ENCODE measurements at places on chromosomes 12 and 14.

DNA sequence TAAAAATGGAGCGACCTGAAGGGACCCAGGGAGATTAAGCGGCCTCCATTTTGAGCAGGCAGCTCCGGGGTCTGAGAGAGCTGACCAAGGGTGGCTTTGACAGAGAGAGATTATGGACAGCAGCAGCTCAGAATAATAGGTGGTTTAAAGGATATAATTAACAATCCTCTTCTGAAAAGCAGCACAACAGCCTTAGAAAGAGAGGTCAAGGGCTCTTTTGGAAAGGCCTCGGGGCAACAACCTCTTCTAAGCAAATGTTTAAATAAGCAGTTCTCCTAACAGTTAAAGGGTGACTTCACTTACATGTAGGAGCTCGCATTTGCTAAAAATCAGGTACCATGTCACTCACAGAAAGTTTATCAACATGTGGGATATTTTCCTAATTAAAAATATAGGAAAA lies 87.2 kb upstream of the FRMD6 start:
- no peak for DNase-seq

DNA sequence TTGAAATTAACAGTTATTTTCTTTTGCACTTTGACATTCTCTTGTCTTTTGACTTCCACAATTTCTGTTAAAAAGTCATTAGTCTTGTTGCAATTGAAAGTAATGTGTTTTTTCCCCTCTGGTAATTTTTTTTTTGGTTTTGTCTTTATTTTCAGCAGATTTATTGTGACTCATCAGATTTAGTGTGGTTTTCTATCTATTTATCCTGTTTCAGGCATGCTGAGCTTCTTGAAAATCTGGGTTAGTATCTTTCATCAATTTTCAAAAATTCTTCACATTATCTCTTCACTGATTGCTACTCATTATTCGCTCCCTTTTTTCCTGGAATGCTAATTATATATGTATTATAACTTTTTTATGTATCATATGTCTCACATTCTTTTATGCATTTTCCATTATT lies 15.3 kb upstream of the NTF3 start:
- no peak for DNase-seq

DNA sequence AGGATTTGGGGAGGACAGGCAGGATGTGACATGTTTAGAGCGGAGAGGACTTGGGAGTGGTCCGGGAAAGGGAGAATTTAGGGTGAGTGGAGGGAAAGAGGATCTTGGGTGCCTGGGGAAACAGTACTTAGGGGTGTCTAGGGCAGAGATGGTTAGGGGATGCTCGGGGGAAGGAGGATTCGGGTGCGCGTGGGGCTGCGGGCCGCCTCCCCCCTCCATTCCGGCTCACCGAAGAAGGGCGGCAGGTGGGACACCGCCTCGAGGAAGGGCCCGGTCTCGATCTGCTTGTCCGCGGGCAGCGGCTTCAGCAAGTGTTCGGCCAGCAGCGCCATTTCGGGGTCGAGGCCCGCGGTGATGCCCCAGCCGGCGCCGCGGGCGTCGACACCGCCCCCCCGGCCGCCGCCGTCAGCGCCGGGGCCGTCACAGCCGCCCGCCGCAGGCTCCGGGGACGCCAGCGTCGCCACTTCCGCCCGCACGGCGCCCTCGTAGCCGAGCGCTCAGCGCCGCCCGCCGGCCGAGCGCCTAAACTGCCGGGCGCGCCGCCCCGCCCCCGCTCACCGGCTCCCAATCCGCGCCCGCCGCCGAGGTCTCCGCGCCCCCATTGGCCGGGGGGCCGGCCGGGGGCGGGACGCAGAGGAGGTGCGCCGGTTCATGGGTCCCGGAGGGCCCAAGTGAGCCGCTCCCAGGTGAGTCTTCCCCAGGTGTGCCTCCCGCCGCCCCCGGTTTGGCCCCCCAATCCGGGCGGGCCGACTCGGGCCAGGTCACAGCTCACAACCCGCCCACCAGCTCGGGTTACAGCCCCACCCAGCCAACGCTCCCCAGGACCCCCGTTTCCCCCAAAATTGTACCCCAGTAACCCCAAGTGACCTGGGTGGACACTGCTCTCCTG lies at the start of gene GLTP:
Gene GLTP, minus strand, starts transcription at position 499 of the 889 bp plus-strand sequence. Its CDS starts 167 bp downstream, at position 332.
- peak; percentile 93 for DNase-seq

DNA sequence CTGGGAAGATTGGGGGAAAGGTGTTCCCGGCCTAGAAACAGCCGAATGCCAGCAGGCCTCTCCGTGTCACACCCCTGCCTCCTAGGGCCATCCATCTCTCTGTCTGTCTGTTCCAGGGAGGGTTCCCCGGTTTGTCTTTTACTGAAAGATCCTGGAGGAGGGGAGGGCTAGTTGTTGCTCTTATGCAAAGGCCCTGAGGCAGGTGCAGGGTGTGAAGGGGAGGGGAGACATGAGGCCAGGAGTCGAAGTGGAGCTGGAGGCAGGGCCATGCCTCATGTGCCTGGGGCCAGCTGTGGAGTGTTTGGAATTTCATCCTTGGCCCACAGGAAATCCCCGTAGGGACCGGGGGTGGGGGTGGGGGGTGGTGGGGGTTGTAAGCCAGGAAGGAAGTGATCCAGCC lies 8.7 kb upstream of the RCOR1 start:
- DNase-seq, result no peak

DNA sequence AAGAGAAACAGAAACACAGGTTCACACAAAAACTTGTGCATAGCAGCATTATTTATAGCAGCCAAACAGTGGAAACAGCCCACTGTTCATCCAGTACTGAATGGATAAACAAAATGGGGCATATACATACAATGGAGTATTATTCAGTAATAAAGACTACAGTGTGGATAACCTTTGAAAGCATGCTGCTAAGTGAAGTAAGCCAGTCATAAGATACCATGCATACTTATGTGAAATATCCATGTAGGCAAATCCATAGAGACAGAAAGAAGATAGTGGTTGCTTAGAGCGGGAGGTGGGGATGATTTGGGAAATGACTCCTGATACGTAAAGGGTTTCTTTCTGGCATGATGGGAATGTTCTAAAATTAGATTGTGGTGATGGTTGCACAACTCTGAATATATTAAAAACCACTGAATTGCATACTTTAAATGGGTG lies 99.4 kb downstream of the CRADD start:
- DNase-seq, result no peak

GRCh38 chr14:101780887-101781239 lies 19.4 kb downstream of the PPP2R5C start:
- no peak for DNase-seq

- DNase-seq, result peak; percentile 40
Measured at GRCh38 chr12:111173836-111174235, 195.1 kb downstream of the PHETA1 start.

DNA sequence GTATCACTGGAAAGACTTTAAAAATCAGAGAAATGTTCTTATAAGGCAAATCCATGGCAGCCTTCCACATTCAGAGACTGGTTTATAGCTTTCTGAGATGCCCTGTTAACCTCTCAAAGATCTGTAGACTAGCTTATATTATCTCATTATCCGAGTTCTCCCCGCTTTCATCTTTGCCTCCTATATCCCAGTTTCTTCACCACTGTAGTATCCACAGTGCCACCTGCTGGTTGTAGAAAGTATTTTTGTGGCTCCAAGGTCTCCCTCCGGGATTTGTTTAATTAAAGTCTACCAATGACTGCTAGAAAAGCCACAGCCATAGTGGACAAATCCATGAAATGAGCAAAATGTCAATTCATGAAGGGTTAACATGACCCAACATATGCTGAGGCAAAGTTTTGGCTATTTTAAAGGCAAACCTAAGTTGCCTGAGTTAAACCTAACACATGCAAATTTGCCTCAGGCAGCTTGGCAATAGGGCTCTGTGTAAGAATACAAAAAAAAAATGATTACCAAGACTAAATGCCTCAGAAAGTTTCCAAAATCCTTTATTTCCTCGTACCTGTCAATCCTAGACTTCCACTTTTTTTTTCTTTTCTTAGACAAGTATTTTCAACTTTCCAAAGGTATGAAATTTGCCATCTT lies 218.8 kb upstream of the BMP4 start:
- peak; percentile 26 for DNase-seq

- DNase-seq, result no peak
Measured at GRCh38 chr12:87661786-87662377, 367.3 kb downstream of the C12orf50 start.

DNA sequence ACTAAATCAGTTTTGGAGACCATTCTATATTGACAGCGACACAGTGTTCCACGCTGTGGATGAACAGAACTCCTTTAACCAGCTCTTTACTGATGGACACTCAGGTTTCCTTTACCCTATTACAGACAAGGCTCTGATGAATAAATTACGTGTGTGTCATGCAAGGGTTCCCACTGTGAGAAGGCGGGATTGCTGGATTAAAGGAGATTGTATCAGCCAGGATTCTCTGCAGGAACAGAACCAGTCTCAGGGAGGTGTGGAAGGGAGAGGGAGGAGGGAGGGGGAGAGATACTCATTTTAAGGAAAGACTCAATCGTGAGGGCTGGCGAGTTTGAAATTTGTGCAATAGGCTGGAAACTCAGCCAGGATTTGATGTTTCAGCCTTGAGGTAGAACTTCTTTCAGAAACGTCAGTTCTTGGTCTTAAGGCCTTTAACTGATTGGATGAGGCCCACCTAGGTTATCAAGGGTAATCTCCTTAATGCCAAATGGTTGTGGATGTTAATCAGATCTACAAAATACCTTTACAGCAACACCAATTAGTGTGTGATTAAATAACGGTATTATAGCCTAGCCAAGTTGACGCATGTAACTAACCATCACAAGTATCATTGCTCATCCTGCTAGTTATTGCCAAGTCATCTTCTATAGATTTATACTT lies 104.0 kb downstream of the GCH1 start:
- no peak for DNase-seq

DNA sequence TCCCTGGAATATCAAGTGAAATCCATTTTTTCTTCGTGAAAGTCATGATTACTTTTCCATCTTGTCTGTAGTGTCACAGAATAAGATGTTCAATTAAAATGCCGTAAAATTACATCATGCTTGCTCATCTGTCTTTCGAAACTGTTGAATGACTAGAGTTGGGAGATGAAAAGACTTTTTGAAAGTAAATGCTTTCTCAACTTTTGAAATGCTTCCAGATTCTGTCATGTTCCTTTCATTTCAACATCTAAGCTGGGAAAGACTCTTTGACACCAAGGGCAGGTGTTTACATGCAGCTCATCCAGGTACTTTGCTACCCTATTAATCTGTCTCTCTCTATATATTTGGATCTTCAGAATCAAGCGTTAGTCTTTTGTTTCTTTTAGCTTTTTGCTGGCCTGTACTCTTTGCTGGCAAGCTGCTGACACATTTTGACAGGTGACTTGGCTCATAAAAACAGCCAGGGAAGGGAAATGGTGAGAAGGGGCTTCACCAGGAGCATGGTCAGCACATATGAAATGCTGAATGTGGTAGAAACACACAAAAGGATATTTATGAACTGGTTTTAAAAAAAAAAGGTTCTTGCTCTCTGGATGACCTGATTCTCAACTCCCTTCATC lies 77.0 kb upstream of the METAP2 start:
- peak; percentile 21 for DNase-seq

DNA sequence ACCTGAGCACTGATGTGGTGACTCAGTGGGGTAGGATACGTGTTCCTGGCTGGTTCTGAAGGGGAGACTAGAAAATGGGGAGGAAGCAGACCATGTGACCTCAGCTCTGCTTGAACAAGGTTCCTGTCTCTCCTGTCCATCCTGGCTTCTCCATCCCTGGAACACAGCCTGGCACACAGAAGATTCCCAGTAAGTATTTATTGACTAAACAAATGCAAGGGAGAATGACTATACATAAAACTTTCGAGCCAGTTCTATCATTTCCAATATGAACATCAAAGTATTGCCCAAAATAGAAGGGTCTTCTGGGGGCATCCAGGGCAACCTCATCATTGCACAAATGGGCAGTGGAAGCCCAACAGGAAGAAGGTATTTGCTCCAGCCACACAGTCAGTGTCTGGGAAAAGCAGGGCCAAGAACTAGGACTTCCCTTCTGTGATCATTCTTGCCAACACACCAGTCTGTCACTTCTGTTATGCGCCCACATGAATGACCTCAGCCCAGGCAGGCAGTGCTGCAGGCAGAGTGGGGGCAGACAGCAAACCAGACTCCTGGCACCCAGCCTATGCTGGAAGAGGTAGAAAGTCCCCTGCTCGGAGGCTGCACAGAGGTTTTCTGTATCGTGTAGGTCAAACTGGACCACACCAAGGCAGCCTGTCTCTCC lies 5.6 kb upstream of the SERPINA9 start:
- peak; percentile 71 for DNase-seq

DNA sequence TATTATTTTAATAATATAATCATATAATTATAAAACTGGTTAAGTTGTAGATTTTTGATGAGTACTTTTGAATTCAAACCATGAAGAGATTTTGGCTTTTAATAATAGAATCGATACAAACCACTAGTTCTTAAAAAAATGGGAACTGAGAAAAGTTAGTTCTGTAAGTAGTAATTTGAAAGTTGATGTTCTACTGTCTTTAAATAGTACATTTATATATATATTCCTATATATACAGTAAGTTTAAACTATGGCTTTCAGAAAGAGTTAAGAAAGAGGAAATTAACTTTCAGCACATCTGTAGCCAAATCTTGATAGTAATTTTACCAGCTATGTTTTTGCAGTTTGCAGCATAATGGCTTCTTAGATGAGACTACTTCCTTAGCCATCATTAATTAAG lies 7.8 kb downstream of the LRRK2 start:
- no peak for DNase-seq

DNA sequence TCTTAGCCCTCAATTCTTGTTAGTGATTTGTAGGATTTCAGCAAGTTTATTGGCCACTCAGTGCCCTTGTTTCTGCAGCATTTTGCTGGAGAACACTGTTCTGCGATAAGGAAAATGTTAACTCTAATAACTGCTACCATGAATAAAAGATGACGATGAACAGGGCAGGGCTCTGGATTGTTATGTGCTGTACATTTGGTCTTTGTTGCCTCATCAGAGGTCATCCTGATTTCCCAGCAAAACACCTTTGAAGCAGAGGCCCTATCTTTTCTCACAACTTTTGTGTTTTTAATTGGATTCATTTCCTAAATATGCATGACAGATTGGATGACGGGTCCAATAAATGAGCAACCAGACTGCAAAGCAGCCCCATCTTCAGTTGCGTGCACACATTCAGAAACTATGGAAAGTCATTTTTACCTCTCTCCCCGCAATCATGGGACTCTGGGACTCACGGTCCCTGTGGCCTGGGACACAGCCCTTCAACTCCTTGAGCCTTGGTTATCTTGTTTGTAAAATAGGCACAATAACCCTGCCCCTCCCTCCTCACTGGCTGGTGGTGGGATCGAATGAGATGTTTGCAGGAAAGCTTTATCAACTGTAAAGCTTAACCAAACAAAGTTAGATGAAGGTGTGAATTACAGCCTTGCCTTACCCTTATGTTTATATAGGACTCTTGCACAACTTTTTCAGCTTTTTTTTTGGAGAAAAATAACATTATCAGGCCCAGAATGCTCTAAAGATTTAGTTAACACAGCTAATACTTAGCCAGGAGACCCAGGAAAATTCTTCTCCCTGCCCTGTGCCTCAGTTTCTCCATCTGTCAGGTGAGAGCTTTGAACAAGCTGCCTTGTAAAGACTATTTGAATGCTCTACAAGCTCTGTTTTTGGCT lies 45.4 kb downstream of the RPH3A start:
- no peak for DNase-seq

GRCh38 chr14:56742391-56742878 lies 67.8 kb downstream of the OTX2 start:
- no peak for DNase-seq
